Stimulated activated CD8-positive, alpha-beta memory T cell treated with anti-CD3 and anti-CD28 coated beads, Interleukin-7, amount 100 ng/mL, for 1 hour (primary cell): ENCODE measurements at places on chromosomes 6 and 20.
A peak's percentile ranks its signal among the peaks of the same experiment; 100 is the strongest.

DNA sequence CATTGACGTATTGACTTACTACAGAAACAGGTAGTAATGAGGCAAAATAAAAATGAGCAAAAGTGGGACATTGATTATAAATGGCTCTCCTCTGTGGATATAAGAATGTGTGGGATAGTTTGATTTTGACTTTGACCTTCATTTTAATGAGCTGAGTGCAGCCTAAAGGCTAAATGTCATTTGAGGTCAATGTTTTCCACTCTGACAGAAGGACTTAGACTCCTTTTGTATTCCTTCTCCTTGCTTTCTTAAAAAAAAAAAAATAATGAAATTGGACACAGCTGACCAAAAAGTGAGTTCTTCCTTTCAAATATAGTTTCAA lies 68.6 kb downstream of the MTFR2 start:
- DNase-seq: no peak

DNA sequence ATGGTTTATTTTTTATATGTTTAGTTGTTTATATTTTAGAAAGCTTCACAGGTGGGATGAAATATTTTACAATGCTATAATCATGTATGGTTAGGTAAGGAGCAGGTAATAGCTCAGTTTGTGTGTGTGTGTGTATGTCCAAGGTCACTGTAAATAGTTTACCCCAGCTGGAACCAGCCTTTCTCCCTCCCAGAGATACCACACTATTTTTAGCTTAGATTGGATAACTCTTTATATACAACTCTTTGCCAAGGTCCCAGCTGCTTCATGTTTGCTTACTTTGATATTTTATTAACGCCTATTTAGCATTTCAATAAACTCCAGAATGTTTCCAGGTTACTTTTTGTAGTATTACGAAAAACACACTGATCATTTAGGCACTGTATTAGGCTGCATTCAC lies 1.8 kb upstream of the PEX7 start:
- no peak for DNase-seq

DNA sequence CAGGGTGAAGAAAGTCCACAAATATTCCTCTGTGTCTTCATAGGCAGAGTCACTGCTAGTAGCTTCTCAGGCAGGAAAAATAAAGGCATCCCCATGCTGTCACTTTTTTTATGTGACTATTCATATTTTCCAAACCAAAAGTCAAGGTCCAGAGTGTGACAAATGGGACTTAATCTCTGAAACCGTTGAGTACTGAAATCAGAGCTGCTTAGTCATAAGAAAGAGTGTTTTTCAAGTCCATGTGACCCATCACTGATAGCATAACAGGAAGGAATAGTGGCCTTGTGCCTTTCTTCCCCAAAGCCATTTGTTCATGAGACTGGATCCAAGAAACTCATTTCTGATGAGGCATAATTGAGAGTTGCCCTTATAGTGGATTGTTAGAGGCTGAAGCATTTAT lies 210.3 kb upstream of the TSHZ2 start:
- no peak for DNase-seq

DNA sequence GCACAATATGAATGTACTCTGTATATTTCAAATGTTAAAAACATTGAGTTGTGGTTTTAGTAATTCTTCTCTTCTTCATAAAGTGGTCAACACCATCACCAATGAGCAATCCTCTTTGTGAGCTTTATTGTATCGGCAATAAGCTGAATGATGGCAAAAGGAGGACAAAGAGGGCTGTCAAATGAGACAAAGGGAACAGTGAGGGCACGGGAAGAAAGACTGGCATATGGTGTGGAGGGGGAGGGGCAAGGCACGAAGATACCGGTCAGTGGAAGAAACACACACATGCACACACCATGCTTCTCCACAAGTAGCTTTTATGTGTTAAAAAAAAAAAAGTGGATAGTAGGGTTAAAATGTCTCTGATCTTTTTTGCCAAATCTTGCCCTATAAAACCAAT lies 506.8 kb upstream of the CITED2 start:
- no peak for DNase-seq

DNA sequence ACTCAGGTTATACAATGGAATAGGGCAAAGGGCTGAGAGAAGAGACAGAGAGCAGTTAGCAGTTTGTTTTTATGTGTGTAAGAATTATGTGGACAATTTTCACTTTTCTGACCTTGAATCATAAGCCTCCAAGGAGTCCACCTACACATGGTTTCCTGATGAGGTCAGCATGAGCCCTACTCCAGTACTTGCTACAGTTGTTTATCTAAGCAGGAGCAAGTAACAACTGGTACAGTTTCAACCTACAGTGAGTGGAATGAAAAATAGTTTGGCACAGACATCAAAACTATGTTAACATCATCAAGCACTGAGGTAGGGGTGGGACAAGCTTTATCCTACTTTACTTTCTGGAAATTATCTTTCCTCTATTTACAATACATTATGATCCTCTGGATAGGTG lies 426.7 kb upstream of the ID4 start:
- DNase-seq: no peak

DNA sequence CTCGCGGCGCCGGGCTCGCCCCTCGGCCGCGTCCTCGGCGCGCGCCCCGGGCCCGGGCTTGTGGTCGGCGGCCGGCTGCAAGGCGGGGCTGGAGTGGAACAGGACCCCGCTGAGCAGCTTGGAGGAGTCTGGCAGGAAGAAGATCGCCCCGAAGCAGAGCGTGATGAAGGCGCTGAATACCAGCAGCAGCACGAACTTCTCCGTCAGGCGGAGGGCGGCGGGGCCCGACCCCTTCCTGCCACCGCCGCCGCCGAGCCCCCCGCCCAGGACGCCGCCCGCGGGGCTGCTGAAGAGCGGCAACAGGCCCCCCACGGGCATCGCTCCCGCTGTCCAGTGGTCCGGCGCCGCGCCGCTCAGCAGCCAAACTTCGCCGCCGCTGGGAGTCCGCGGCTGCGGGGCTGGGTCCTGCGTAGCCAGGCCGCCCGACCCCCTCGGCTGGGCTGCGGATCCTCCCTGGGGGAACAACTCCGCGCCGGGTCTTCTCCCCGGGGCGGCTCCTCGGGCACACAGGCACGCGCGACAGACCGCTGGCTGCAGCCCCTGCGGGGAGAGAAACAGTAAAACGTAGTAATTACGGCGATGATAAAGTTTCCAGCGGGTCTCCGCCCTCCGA lies 707 bp downstream of the MAN1A1 start:
- DNase-seq: no peak

DNA sequence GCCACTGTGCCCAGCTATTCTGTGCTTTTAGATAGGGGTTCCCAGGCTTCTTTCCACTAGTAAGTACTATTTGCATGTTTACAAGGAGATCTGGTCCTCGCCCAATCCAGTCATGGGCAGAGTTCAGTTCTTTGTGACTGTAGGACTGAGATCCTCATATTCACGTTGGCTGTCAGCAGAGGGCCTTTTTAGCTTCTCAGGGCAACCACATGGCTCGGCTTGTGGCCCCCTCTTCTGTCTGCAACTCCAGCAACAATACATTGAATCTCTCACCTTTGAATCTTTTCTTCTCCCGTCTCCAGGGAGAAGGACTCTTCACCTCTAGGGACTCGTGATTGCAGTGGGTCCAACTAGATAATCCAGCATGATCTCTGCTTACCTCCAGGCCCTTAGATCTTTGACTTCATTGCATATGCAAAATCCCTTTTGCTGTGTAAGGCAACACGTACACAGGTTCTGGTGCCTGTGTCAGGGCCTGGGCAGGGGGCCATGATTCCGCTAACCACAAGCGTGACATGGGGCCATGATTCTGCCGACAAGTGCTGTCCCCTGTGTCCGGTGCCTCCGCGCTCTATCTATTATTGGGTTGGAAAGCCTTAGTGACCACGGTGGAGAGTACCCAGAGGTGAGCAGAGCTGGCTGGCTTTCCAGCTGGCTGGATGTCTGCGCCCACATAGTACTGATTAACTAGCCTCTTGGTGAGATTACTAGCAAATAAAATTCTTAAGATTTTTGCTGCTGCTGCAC lies 5.1 kb downstream of the CCR6 start:
- DNase-seq: no peak

- DNase-seq: peak; percentile 36
Measured at GRCh38 chr20:63567386-63568169, 6.5 kb downstream of the HELZ2 start.

DNA sequence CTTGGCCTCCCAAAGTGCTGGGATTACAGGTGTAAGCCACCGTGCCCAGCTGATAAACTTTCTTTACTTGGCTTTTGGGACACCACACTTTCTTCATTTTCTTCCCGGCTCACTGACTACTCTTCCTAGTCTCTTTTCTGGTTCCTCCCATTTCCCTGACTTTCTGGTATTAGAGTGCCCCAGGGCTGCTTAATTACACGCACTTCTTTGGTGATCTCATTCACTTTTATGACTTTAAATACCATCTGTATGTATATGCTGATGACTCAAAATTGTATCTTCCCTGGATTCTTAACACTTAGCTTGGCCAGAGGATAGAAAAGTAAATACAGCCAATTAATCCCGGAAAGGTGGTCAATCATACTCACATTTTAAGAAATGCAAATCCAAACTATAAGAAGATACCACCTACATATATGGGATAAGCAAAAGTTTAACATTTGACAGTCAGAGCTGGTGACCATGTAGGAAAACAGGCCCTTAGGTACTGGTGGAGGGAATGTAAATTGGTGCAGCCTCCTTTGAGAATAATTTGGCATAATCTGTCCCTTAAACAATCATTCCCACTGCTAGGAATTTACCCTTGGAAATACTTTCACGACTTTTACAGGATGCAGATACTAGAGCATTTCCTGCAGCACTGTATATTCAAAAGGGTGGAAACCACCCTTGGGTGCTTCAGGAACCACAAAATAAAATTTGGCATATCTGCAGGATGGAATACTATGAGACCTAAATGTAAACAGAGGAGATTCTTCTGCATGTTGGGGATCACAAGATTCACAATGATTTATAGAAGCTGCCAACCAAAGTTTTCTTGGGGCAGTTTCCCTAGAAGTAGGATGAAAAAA lies 9.4 kb upstream of the NANP start:
- no peak for DNase-seq

GRCh38 chr6:168179133-168179532 lies 100.1 kb upstream of the FRMD1 start:
- no peak for DNase-seq

DNA sequence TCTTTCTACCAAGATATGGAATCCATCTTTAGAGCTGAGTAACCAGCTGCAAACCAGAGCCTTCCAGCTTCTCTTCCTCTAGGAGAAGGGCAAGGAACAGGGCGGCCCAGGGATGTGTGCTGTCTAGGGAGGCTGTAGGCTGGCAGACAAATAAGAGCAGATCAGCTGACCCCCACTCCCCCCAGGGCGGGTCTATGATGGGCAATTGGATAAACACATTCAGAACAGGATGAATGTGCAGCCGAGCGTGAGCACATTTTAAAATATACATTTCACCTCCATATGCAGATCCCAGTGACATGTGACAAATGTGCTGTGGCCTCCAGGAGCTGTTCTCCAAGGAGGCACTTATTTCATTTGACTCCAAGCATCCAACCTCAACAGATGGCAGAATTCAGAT lies 580.1 kb downstream of the PTPRT start:
- DNase-seq: no peak

GRCh38 chr6:109736273-109737025 lies 45.4 kb downstream of the FIG4 start:
- no peak for DNase-seq

GRCh38 chr20:8399947-8400346 lies 267.9 kb downstream of the PLCB1 start:
- DNase-seq: no peak

DNA sequence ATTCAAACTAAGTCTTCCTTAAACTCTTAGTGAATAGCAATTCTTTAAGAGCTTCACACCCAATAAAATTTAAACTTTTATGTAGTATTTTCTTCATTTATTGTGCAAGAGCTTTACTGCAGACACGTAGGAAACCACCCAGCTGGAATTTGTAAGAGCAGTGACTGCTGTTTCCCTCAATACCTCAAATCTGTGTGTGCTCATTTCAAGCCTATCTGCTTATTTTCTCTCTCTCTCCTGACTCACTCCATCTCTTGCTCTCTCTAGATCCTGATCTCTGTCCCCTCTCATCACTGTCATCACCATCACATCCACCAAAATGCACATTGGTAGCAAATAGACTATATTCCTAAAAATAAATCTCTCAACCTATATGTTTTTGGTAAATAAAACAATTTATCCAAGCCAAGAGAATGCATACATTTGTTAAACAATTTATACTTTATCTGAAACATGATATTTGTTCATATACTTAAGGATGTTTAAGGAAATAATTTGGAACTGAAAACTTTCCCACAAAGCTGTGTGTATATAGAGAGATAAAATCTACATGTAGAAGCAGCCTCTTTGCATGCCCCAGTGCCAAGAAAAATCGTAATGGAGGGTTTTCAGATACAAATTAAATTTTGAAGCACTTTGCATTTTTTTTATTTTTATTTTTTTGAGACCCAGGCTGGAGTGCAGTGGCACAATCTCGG lies 273.0 kb downstream of the TFAP2A start:
- no peak for DNase-seq

GRCh38 chr6:56862415-56863175 lies 92.3 kb upstream of the BEND6 start:
- DNase-seq: no peak

DNA sequence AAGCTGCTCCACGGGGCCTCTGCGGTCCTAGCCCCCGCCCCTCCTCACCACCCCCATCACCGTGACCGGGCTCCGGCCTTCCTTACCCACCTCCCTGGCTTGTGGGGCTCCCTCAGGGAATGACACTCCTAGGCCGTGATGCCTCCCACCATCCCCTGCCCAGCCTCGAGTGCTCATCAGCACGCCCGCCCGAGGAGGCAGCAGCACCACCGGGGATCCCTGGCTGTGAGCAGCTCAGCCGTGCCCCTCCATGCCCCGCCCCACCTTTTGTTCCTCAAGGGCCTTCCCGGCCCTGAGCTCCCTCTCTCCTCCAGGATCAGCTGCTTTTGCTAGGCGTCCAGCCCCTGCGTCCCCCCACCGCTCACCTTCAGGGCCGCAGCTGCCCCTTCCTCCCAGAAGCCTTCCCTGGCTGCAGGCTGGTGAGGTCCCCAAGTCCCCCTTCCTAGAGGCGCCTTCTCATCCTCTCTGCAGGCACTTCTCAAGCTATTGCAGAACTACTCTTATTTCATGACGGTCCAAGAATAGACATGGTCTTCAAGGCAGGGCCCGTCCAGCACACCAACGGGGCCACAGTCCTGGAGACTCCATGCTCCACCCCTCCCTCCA lies 3.0 kb downstream of the FNDC11 start:
- no peak for DNase-seq

DNA sequence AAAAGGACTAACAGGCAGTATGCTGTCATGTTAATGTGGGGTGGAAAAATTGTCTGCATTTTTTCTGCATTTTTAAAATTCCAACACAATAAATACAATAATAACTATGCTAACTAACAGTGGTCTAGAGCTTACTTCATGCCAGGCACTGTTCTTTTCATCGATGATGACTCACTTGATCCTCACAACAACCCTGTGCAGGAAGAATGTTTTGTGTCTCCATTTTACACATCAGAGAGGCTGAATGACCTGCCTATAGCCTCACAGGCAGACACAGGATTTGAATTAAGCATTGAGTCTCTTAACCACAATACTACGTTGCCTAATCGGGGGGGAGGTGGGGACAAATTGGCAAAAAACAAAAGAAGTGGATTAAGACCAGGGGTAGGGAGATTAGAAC lies 26.9 kb upstream of the FANCE start:
- DNase-seq: no peak

GRCh38 chr6:168247443-168248147 lies 72.0 kb downstream of the DACT2 start:
- DNase-seq: no peak
